ENCODE measurements at places on chromosomes 12 and 14. TPM values are rescaled to one million over a fixed set of nuclear protein-coding genes. Genes with fewer than 3 reads are reported as not detected.

Gene CCDC88C
- 2.4 TPM for total RNA-seq

Gene RAD9B
- total RNA-seq = 2.4 TPM

Gene TMEM229B
- total RNA-seq = 0.69 TPM

Gene ADGRD1
- total RNA-seq = 66.3 TPM

Gene MIP
- 0.28 TPM for total RNA-seq

Gene CHD8
- 44.7 TPM for total RNA-seq

Gene CLECL1
- total RNA-seq = not detected

Gene TOMM20L
- not detected for total RNA-seq

Gene CCDC175
- not detected for total RNA-seq

Gene CRACR2A
- total RNA-seq = 4.4 TPM

Gene PTPRQ
- 0.52 TPM for total RNA-seq

Gene PAX9
- total RNA-seq = not detected

Gene HCAR3
- total RNA-seq = 1.1 TPM

Gene HOXC6
- not detected for total RNA-seq

Gene TESPA1
- total RNA-seq = 1.4 TPM
